NCI-H345 (cell line): ENCODE measurements at places on chromosomes 5 and 9.

DNA sequence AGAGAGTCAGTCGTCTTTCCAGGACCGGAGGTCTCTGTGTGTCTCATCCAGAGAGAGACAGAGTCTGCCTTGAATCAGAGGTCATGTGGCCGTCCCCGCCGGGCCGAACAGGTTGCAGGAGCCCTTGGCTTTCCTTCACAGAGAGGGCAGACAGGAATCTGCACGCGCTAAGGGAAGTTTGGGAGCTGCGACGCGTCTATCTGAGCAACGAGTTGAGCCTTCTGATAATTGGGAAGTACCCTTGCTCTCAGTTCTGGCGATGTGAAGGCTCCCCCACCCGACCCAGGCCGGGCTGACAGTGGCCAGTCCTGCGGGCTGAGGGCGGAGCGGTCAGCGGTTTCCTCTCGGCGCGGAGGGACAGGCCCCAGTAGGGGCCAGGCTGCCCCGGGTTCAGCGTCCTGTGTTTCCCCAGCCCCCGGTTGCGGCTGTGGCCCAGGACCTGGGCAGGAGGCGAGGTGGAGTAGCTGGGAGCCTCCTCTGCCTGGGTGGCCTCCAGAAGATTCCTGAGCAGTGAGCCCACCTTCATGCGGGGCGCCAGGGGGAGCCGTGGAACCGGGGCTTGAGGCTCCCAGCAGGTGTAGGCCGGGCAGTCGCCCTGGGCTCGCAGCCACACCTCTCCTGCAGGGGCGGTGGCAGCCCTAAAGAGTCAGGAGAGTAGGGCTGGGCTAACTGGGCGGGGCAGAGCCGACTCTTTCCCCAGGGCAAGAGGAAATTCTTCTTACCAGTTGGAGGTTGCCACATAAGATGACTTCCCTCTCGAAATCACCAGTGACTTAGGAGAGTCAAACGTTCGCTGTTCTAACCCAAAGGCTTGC is 13.9 kb downstream of the NR2F1 start:
- DNase-seq: no peak

DNA sequence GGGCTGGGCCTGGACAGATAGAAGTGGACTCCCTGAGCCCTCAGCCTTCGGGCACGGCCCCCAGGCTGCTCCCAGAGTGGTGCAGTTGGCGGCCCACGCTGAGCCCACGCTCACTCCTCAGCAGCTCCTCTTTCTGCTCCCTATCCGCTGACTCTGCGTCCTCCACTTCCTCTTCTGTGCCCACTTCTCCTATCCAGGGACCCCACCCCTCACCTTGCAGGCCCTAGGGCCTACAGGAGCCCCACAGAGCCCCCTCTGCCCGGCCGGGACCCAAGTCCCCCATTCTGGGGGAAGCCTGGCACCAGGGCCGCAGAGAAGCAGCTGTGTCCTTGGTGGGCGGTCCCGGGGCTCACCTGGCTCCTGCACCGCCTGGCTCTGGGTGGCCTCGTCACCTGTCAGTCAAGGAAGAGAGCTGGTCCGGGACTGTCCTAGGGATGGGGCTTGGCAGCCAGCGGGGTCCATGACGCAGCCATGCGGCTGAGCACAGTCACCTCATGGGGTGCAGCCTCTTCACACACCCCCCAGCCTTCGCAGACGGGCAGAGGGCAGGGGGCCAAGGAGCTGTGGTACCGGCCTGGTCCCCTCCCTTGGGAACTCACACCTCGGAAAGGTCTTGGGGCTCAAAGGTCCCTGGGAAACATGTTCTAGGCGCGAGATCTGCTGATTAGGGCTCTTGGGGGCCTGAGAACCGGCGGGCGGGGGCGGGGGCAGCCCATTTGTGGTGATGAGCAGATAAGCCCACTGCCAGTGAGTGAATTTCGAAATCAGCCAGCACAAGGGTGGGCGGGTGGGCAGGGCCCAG is 5.4 kb upstream of the NRARP start:
- no peak for DNase-seq

- no peak for DNase-seq
These were observed 440.9 kb upstream of the EDIL3 start for GRCh38 chr5:84825606-84826005.

GRCh38 chr5:72453246-72453775 is 53.9 kb downstream of the ZNF366 start:
- DNase-seq: no peak

GRCh38 chr9:129109952-129110739 is 447 bp downstream of the CRAT start:
- no peak for DNase-seq

DNA sequence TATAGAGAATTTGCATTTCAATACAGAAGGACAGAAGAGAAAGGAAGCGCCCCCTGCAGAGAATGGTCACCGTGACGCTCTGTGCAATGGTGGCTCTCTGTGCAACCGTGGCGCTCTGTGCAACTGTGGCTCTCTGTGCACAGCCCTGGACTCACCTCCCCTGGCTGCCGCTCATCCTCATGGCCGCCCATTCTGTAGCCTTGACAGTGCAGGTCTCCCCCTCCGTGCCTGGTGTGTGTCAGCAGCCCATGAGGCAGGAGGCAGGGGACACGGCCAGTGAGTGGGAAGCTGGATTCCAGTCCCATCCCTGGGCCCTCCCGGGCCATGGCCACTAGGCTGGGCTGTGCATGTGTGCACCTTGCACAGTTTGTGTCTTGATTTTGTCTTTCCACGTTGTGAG is 12.0 kb downstream of the EXOC3 start:
- no peak for DNase-seq

GRCh38 chr5:127673117-127673800 is 24.4 kb downstream of the CTXN3 start:
- DNase-seq: no peak

GRCh38 chr5:109756543-109757185 is 66.9 kb downstream of the MAN2A1 start:
- no peak for DNase-seq

GRCh38 chr5:173925449-173926071 is 37.4 kb downstream of the CPEB4 start:
- peak; percentile 13 for DNase-seq

DNA sequence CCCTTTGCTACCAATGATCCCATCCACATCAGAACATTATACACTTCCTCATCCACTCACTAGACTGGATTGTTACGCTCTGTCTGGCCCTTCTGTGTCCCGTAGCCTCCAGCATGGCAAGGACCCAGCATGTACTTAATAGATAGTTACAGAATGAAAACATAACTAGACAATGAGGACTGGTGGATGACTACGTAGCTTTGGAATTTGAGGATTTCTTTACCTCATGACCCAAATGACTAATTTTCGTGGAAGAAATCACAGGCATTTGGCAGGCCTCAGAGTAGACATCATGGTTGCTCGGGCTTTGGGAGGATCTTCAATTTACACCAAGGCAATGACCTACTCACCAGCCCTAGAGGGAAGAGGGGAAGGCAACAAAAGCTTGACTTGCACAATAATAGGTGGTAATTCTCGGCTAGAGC is 299.8 kb downstream of the TLE1 start:
- no peak for DNase-seq

- peak; percentile 61 for DNase-seq
These were observed 36.1 kb upstream of the OSMR start for GRCh38 chr5:38809388-38810359.

GRCh38 chr5:9468060-9468388 is 77.9 kb downstream of the SEMA5A start:
- DNase-seq: no peak
